Common myeloid progenitor, CD34-positive (primary cell): ENCODE measurements at places on chromosomes 11 and 22.

GRCh38 chr22:49320714-49321476, 506.8 kb downstream of the BRD1 start:
- no peak for DNase-seq

GRCh38 chr11:64025205-64025604, 10.5 kb upstream of the FLRT1 start:
- DNase-seq, result no peak

- no peak for DNase-seq
These were observed 22.5 kb upstream of the ADA2 start for GRCh38 chr22:17241576-17242330.

- DNase-seq, result no peak
These were observed 102.1 kb downstream of the RPS6KA4 start for GRCh38 chr11:64461081-64461480.

- DNase-seq, result no peak
These were observed 133.3 kb upstream of the PARVA start for GRCh38 chr11:12243911-12244550.

- no peak for DNase-seq
These were observed 28.4 kb downstream of the NAP1L4 start for GRCh38 chr11:2963761-2964160.

DNA sequence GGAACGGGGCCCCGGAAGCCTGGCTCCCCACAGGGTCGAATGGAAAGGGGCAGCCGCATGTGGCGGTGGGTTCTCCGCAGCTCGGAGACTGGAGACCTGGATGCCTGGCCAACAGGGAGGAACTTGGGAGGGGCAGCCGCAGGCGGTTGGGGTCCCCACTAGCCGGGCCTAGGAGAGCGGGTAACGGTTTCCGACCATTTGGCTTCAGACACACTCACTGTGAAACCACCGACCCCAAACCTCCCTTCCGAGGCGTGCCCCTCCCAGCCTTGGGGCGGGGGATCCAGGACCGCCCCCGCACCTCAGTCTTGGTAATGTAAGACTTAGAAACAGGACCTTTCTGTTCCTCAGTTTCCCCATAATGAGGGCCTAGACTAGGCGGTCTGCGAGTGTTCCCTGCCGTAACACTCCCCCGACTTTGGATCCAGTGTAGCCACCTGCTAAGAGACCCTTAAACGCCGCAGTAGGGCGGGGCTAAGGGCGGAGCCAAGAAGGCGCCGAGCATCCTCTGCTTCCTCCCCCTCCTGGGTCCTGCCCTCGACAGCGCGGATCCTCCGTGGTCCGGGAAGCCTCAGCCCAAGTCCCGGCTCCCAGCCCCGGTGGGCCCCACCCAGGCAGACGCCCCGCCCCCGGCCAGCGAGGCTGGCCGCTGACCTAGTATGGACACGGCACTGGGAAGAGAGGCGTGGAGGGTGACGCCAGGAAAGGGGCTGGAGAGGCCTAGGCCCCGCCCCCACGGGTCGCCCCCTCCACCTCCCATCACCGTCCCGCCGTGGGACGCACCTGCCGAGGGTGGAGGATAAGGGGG, 1.8 kb upstream of the RASGRP2 start:
- peak; percentile 96 for DNase-seq

DNA sequence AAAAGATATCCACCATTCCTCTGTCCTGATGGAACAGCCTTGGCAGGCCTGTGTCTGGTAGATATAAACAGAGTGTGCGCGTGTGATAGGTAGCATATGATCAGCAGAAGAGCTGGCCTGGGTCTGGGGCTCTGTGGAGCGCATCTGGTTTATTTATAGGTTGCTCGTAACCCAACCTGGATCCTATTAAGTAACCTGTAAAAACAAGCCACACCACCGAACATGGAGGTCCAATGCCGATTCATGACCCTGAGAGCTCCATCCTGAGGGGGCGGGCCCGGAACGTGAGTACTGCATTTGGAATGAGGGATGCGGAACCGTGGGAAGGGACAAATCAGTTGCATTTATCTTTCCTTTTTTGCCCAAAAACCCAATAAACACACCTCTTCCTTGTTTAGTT, 31.9 kb upstream of the APOL5 start:
- no peak for DNase-seq

- DNase-seq, result no peak
These were observed 60.2 kb downstream of the ENDOD1 start for GRCh38 chr11:95149651-95150364.

DNA sequence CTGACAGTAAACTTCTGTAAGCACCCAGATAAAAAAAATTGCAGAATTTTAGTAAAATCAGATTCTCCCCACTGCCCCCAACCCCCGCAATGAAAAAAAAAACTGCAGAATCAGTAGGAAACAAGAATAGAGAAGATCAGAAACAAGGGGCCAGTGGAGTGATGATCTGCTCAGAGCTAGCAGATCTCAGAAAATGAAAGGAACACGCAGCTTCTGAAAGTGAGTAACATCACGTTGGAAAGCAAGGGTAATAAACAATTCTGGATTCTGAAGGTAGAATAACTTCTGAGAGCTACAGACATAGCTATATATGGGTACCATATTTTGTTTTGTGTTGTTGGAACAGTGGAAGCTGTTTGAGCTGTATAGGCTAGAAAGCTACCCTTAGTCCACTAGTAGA, 23.2 kb downstream of the ACAT1 start:
- DNase-seq, result no peak

- DNase-seq, result no peak
These were observed 9.7 kb downstream of the TSPAN32 start for GRCh38 chr11:2311353-2312133.

GRCh38 chr11:102664001-102664752, 39.0 kb upstream of the MMP20 start:
- peak; percentile 13 for DNase-seq

- no peak for DNase-seq
These were observed 87.2 kb downstream of the WNT7B start for GRCh38 chr22:45889539-45890350.

GRCh38 chr11:45142241-45143055, 4.0 kb upstream of the PRDM11 start:
- DNase-seq, result no peak

- DNase-seq, result no peak
These were observed 5.8 kb downstream of the DDIAS start for GRCh38 chr11:82907371-82907770.

DNA sequence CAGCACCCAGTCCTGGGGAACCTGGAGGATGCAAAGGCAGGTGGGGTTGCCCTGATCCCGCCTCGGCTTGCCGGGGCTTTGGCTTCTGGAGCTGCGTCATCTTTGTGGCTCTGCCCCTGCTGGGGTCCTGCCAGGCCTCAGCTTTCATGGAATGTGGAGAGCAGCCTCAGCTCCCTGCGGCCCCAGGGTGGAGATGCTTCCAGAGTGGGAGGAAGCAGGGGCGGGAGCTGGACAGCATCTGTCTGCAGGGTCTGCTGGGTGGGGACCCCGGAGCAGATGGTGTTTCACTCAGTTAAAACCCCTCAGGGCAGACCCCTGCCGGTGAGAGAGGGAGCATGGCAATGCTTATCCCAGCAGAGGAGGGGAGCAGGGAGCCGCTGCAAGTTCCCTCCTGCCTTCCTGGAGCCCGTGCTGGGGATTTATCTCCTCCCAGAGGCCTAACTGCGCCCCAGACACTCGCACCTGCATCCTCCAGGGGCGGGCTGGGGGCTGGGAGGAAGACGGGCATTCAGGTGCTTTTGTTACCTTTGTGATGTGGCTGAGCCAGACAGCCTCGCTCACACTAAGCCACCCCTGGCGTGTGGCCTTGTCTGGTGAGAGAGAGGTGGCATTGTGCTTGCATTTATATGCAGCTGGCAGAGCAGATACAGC, 15.7 kb downstream of the GRIK4 start:
- no peak for DNase-seq

DNA sequence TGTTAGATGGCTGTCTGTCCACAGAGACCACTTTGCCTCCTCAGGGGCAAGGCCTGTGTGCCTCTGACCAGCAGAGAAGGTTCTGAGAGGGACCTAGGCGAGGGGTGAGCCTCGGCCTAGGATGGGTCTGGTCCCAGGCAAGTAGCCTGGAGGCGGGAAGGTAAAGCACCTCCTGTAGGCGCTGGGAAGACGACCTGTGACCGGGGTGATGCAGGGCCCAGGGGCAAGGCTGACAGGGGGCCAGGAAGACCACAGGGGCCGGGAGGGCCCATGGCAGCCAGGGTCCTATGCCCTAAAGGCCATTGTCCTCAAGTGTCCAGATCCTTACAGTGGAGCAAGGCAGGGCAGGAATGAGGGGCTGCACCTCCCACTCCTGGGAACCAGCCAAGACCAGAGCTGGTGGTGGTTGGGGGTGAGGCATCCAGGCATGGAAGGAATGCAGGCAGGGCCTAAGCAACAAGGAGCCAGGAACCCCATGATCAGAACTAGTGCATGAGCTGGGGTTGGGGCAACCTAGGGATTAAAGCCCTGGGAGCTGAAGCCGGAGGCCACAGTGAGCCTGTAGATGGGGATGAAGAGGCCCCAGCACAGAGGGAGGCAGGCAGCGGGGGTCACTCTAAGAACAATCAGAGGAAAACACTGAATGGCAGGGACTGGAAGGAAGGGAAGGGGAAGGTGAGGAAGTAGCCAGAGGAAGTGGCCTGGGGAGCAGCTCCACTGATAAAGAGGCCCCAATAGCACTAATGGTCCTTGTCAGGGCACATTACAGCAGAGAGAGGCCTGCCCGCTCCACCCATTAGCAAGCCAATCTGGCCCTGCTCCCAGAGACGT, 32.9 kb upstream of the KLHL35 start:
- DNase-seq, result no peak

GRCh38 chr11:107549253-107549953, 16.1 kb downstream of the ALKBH8 start:
- peak; percentile 69 for DNase-seq

DNA sequence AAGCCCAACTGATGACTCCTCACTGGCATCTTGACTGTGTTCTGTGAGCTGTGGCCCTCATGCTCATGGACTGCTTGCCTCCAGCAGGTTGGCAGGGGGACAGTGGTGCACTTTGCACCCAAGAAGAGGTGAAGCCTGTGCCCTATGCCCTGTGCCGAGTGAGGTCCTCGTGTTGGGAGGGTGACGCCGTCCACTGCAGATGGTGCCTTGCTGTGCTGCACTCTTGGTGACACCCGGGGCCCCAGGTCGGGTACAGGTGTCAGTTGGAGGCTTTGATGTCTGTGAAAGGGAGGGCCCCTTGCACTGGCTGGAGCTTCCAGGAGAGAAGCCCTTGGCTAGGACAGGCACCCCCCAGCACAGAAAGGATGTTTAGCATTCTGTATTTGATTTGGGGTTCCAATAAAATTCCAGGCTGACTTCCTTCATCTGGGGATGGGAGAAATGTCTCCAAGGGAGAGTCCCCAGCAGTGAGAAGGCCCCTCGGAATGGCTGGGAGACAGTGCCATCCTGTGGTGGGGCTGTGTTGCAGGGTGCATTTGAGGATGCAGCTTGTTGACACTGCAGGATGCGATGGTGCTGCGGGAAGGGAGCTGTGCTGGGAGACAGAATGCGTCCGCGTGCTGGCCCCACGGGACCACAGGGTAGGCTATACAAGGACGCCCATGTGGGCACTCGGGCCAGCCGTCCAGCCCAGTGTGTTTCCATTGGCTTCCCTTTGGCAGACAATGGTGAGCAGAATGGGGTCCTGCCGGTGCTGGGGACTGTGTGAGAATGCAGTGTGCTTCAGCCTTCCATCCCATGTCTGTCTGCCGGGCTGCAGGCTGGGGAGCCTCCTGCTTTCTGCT, 2.5 kb upstream of the ZDHHC8 start:
- no peak for DNase-seq

DNA sequence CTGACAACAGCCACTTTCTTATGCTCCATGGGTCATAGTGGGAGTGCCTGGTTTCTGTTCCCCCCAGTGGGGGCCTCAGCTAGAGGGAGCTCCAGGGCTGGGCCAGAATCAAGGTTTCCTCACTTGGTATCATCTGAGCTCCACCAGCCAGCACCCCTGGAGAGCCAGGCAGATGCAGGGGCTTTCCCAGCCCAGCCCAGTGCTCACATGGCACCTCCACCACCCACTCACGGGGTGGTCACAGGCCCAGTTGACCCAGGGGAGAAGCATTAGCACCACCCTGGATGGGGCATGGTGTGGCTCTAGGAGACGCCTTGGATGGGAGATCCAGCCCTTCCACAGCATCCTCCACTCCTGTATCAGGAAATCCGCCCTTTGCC, 24.1 kb upstream of the WNT7B start:
- no peak for DNase-seq

- no peak for DNase-seq
These were observed 884 bp downstream of the IL10RA start for GRCh38 chr11:117986981-117987574.

- no peak for DNase-seq
These were observed 63.2 kb downstream of the MTMR3 start for GRCh38 chr22:29946220-29946619.

DNA sequence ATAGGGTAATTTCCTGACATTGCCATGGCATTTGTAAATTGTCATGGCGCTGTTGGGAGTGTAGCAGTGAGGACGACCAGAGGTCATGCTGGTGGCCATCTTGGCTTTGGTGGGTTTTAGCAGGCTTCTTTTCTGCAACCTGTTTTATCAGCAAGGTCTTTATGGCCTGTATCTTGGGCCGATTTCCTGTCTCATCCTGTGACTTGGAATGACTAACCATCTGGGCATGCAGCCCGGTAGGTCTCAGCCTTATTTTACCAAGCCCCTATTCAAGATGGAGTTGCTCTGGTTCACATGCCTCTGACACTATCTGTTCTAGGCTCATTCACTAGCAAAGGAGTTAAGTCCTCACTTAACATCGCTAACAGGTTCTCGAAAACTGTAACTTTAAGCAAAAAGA, 1374.2 kb downstream of the FAM181B start:
- no peak for DNase-seq

GRCh38 chr11:119486691-119487259, 63.8 kb upstream of the THY1 start:
- DNase-seq, result no peak

DNA sequence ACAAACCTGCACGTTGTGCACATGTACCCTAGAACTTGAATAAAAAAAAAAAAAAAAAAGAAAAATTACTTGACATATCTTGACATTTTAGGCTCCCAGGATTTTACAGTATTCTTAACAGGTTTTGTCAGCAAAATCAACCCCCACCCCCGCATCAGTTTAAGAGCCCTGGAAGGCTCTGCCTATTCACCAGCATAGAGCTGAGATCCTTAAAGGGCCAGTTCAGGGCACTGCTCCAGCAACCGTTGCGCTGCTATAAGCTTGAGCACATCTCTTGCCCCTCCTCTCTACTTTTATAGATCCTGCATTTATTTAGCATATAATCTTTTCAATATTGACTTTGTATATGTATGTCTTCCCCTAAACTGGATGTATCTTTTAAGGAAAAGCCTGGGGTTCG, 697 bp upstream of the PAFAH1B2 start:
- peak; percentile 33 for DNase-seq

DNA sequence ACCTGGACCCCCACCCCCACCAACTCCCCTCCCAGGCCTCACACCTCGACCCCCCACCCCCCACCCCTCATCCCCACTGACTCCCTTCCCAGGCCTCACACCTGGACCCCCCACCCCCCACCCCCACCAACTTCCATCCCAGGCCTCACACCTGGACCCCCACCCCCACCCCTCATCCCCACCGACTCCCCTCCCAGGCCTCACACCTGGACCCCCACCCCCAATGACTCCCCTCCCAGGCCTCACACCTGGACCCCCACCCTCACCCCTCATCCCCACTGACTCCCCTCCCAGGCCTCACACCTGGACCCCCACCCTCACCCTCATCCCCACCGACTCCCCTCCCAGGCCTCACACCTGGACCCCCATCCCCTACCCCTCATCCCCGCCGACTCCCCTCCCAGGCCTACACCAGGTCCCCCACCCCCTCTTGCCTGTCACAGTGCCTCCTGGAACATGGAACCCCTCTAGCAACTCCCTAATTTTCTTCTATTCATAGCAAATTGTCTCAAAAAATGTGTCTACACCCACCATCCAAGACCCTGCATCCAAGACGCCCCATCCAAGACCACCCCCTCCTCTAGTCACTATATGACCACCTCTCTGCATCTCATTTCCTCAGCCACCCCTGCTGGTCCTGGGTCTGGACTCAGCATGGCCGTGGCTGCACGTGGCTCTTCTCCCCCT, 36.9 kb upstream of the BRSK2 start:
- no peak for DNase-seq
